ENCODE measurements at places on chromosomes 5 and 9.

GRCh38 chr5:125326150-125326510 lies 579.7 kb upstream of the ZNF608 start:
- DNase-seq, result peak; percentile 76

- DNase-seq, result peak; percentile 93
Measured at GRCh38 chr5:31811210-31811609, 172.3 kb downstream of the PDZD2 start.

- no peak for DNase-seq
Measured at GRCh38 chr9:112621018-112621655, 96.8 kb downstream of the INIP start.

DNA sequence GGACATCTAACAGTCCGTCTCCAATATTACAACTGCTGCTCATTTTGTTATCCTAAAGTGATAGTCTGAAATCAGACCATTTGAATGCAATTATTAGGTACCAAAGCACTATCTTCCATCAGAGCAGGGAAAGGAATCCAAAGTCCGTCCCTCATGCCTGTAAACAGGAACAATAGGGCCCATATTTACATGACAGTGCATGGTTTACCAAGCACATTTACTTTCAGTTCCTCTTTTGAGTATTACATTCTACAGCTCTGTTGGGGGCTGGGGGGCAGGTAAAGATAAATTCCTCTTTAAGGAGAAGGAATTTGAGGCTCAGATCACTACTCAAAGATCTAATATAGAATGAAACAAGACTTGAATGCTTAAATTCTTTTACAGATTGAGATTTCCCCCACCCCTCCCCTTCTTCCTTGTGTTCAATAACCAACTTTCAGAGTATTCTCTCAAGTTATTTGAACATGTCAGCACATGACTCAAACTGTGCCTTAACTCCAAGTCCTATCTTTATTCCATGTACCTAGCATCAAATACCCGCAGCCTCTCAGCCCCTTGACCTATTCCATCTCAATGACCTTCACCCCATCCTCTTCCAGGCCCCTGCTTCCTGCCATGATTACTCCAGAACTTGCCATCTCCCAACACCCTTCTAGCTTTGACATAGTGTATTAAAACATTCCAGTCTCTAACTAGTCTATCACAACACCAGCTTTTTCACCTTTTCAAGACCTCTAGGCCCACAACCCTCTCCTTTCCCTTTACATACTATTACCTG lies 71.0 kb downstream of the BRINP1 start:
- peak; percentile 0 for DNase-seq

DNA sequence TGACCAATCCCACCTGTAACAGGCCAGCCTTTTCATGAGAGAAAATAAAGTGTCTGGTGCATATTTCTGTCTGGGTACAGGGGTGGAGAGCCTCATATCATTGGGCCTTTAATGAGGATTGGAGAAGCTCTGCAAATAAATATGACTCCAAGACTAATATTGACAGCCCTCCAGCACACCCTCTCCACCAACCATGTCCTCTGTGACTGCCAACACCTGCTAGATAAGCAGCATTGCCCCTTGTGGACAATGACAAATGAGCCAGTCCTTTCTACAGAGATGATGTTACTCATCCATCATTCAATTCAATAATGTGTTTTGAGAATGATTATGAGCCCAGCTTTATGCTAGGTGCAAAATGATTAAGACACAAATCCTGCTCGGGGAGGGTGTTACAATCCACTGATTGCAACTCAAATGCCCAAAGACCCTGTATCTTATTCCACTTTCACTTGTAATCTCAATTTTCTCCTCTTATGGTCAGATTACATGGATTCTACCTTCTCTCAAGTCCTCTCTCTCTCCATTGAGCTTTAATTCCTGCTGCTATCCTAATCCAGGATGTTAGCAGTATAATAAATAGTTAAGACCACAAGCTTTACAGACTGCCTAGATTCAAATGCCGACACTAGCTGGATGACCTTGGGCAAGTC lies 2.1 kb upstream of the GFRA3 start:
- DNase-seq, result peak; percentile 5

DNA sequence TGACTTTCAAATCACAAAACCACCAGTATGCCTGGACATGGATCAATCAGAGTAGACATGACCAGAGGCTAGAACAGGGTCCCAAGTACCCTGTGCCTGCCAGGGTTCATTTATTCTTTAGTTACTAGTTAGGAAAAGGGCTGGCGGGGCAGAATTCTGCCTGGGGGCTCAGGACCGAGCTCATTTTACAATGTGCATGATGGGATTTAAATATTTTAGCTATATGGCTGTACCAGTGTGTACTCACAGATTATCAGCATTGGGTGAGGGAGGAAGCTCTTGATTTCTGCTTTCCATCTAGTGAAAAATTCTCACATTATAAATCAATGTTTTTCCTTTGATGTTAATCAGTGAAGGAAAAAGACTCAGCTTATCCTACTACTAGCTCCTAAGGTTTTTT lies 1511.1 kb downstream of the EFNA5 start:
- no peak for DNase-seq

DNA sequence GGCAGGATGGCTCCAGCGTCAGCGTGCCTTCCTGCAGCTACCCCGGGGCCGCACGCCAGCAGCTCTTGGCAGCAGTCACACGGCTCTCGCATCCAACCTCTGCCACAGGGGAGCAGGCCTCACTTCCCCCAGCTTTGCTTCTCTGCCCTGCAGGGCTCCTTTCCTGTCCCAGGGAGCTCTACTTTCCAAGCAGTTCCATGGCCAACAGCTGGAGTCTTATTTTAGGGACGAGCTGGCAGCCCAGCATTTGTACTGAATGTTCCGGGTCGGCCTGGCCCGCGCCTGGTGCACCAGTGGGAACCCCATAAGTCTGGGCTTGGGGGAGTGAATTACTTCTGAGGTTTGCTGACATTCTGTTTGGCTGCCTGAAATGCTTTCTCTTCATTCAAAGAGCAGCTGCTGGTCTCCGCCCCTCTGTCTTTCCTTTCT lies 34.6 kb downstream of the GADD45G start:
- no peak for DNase-seq

- DNase-seq, result no peak
Measured at GRCh38 chr5:159403906-159404681, 73.8 kb upstream of the IL12B start.

DNA sequence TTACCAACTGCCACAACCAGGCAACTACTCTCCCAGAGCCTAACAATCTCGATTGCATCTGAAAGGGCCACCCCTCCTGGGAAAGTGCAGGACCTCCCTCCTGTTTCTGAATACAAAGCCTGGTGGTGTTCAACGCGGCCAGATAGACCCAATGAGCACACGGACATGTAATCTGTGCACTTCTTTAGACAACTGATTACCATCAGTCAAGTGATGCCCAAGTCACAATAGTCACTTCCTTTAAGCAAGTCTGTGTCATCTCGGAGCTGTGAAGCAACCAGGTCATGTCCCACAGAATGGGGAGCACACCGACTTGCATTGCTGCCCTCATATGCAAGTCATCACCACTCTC lies 739 bp downstream of the C9orf72 start:
- peak; percentile 78 for DNase-seq

GRCh38 chr9:109134167-109134578 lies 14.4 kb upstream of the TMEM245 start:
- no peak for DNase-seq

GRCh38 chr5:89981021-89981420 lies 428.5 kb downstream of the CETN3 start:
- DNase-seq, result no peak
